ENCODE measurements at places on chromosomes 2 and 18.
A peak's percentile ranks its signal among the peaks of the same experiment; 100 is the strongest.

DNA sequence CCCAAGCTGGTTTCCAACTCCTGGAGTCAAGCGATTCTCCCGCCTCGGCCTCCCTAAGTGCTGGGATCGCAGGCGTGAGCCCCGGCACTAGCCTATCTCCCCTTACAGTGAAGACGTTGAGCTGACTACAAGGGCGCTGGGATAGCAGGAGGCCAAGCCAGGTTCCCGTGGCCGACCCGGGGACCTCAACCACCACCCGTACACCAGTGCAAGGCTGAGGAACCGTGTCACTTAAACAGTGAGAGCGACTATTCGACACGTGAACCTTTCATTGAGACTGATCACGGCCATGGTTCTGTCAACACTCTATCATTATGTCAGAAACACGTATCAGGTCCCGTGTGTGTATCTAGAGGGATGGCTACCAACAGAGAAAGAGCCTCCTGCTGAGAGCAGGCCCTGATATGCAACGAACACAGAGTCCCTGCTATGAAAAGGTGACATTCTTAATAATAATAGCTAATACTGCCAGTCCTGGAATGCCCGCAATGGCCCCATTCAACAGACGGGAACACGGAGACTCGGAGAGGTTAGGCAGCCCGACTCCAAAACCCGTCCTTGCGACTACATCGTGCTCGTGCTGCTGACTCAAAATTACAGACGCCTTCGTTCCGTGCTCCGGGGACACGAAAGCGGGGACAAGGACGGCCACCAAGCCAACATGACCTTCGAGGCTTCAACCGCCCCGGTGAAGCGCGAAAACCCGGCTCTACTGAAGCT, 833 bp downstream of the AFG3L2 start:
- DNase-seq: no peak

DNA sequence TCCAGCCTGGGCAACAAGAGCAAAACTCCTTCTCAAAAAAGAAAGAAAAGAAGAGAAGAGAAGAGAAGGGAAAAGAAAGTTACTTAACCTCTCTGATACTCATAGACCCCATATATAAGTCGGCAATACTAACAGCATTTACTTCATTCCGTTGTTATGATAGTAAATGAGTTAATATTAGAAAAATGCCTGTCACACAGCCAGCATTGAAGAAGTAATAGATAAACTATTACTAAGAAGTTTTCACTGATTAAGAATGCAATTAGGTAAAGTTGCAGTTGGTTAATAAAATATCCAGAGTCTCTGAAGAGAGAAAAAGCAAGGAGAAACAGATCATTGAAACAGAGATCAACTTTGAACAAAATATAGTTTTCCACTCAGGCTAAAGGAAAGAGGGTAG, 161.3 kb upstream of the UBE2E3 start:
- no peak for DNase-seq

DNA sequence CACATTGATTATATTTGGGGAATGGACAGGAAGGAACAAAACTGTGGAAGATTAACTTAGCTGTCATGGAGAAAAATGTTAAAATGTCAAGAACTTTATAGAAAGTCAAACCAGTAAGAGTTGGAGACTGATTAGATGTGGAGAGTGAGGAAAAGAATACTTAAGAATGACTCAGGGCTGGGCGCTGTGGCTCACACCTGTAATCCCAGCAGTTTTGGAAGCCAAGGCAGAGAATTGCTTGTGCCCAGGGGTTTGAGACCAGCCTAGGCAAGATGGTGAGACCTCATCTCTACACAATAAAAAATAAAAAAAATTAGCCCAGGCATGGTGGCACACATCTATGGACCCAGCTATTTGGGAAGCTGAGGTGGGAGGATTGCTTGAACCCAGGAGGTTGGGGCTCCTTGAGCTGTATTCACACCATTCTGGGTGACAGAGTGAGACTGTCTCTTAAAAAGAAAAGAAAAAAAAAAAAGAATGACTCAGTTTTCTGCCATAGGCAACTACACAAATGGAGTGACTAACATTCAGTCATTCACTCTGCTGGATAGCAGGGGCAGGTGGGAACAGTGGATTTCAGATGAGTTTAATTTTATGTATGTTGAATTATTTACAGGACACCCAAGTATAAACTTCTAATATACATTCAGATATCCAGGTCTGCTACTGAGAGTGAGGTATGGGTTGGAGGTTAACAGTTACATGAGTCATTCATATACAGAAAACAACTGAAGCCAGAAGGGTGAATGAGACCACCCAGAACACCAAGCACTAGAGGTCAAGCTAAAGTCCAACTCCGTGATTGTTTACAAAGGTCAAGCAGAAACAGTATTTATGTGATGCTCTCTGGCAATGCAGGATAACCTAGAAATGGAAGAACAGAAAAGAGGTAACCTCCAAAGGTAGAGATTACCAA, 33.9 kb downstream of the ORC2 start:
- no peak for DNase-seq

GRCh38 chr18:79953971-79954651, 2.7 kb upstream of the SLC66A2 start:
- DNase-seq: no peak

GRCh38 chr2:206345606-206346005, 71.1 kb downstream of the ZDBF2 start:
- DNase-seq: no peak

DNA sequence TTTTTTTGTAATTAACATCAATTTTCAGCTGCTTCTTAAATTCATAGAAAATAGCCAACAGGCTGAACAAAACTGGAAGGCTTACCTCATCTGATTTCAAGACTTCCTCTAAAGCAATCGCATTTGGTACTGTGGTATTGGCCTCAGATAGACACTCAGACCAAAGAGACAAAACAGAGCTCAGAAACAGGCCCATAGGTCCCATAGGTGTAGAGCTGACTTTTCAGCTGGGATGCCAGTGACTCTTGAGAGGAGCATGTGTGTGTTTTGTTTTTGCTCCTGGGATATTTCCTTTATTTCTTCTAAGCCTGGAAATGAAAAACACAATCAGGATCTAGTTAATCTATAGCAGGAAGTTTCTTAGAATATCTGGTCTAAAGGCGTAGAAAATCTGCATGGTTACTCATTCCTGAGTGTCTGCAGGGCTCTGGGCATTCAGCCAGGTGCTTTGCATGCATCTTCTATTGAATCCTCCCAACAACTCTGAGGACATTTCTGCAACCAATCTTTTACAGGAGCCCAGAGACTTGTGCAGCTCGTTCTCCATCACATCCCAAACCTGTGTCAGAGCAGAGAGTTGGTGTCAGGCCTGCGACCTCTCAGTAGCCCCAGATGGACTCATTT, 190.8 kb downstream of the RTP5 start:
- DNase-seq: peak; percentile 37

DNA sequence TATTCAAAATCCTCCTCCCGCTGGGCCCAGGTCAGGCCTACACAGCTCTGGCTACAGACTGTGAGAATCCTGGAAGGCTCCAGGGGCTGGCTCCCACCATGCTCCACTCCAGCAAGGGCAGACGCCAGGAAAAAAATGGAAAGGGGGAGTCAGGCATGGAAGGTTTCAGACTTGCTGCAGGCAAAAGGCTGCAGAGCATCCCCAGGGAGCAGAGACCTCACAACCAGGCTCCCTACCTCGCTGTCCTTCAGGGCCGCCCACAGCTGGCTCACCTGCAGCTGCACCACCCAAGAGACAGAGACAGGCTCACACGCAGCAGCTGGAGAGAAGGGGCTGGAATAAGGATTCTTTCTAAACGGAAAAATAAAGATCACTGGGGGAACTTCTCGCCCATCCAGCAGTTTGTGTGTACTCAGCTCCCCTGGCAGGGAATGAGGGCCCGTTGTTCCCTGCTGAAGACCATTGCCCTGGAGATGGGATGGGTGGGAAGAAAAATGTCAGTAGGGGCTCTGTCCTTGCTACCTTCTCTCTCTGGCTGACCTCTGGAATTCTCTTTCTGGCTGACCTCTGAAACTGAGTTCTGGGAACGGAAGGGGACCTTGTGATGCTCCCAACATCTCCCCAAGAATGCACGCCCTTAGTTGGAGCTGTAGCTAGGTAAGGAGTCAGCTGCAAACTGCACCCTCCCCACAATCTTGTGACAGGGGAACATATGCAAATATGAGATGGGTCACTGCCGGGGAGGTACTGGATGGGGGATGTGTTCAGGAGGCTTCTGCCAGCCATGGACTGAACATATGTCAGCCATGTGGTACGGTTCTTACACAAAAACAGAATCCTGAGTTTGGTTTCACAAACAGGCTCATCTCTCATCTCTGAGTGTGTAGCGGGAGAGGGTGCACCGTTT, 34.5 kb downstream of the BCL2 start:
- DNase-seq: no peak

GRCh38 chr2:144131042-144131441, 388.9 kb downstream of the ZEB2 start:
- no peak for DNase-seq

GRCh38 chr2:54394392-54394791, 61.7 kb upstream of the SPTBN1 start:
- DNase-seq: no peak

GRCh38 chr2:57510704-57511103, 535.9 kb upstream of the VRK2 start:
- DNase-seq: no peak

DNA sequence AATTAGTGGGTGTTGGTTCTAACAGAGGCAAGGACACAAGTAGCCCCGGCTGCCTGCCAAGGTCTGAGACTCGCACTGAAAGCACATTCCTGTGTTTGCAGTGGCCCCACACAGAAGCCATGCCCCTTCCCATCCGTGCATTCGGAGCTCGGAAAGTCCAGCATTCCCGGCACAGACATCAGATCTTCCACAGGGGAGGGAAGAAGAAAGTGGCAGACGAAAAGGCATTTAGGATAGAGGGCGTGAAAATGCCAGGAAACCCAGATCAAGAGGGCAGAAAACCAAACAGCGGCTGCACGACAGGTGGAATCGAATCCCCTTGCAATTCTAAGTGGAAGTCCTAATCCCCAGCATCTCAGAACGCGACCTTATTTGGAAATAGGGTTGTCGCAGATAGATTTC, 105.5 kb upstream of the ASB18 start:
- DNase-seq: no peak

- DNase-seq: no peak
These were observed 136.0 kb upstream of the SERTAD2 start for GRCh38 chr2:64789466-64790320.

DNA sequence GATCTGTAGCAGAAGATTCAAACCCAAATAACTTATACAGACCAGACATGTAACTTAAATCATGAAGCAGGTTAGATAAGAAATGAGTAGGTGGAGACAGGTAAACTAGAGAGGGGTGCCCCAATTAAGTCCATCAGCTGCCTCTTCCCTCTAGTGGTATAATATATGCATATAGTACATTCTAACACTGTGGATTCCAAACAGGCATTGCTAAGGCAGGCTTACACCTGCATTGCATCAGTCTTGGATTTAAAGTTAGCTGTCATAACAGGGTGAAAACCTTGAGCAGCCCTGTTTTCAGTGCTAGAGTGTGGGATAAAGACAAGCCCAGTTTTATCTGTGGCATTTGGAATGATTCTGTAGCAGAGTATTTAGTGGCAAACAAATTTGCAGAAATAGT, 63.4 kb downstream of the NYAP2 start:
- no peak for DNase-seq

DNA sequence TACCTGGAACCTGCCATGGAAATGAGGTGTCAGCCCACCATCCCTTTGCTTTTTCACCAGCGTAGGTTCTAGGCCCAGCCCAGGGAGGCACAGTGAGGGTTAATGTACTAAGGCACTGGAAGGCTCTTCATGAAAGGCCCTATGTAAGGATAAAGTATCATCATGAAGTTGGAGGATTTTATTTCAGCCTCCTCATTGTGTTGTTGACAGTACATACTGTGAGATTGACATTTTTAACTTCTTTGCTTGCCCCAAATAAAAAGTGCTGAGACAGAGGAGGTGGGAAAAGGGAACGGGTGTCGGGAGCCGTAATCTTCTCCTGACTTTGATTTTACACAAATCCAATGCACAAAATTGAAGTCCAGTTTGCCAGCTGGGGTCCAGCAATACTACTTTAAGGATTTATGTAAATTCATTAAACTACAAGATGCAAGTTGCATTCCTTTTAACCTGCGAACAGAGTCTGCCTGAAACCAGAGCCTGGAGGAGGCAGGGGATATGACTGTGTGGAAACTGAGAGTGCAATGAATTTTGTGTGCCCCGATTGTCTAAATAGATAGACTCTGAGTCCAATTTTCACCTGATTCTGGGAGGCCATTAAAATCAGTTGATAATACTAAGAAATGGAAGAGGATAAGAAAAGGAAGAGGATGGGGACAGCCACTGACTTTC, 5.4 kb upstream of the NCKAP5 start:
- DNase-seq: no peak

DNA sequence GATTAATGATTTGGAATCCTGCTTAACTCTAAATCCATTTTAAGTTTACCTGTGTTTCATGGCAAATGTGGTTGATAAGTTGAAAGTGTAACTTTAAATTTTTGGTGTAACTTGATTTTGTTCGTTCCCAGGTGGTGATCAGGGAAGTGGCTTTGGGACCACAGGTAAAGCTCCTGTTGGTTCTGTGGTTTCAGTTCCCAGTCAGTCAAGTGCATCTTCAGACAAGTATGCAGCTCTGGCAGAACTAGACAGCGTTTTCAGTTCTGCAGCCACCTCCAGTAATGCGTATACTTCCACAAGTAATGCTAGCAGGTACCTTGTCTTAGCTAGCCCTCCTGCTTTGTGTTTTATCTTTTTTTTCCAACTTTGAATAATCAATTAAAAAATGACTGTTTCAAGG, 62.8 kb downstream of the AGFG1 start:
- no peak for DNase-seq

DNA sequence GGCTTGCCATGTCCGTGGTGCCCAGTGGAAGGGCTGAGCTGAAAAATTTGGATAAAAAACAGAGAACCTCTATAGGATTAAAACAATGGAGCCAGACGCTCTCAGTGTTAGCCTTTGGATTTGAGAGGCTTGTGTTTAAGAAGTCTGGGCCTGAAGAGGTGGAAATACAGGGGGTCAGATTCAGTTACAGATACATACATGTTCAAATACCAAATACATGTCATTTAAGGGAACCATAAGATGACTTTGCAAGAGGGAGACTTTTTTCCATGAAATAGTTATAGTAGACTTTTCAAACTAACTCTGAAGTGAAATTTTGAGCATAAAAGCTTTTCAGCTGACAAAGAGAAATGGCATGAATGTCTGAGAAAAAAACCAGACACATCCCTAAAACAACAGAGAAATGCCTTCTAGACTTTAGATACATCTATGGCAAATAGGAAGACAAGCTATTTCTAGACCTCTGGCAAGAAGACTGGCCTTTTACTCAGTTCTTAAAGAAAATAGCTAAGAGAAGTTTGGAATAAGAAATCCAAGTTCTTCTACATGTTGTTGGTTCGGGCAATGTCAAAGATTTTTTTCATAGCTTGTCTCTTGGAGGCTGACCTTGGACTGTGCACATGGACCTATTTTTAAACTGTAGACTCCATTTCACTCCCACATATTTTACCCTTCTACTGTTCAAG, 112.9 kb downstream of the LTBP1 start:
- DNase-seq: no peak

GRCh38 chr2:240895656-240896388, at the start of gene MAB21L4:
Gene MAB21L4, minus strand, starts transcription at chr2:240896156. Its CDS starts 159 bp downstream, at chr2:240895997.
- no peak for DNase-seq

GRCh38 chr2:61320181-61320580, 150.7 kb downstream of the USP34 start:
- no peak for DNase-seq

GRCh38 chr2:96156011-96156820, 11.0 kb upstream of the DUSP2 start:
- DNase-seq: no peak

GRCh38 chr2:25310965-25311864, 30.5 kb downstream of the DNMT3A start:
- DNase-seq: no peak

- DNase-seq: no peak
These were observed 1.2 kb downstream of the DLX1 start for GRCh38 chr2:172086241-172087206.
